ENCODE measurements at places on chromosomes 3 and 15.

GRCh38 chr3:126537730-126538281, 13.9 kb downstream of the CHST13 start:
- DNase-seq = no peak

DNA sequence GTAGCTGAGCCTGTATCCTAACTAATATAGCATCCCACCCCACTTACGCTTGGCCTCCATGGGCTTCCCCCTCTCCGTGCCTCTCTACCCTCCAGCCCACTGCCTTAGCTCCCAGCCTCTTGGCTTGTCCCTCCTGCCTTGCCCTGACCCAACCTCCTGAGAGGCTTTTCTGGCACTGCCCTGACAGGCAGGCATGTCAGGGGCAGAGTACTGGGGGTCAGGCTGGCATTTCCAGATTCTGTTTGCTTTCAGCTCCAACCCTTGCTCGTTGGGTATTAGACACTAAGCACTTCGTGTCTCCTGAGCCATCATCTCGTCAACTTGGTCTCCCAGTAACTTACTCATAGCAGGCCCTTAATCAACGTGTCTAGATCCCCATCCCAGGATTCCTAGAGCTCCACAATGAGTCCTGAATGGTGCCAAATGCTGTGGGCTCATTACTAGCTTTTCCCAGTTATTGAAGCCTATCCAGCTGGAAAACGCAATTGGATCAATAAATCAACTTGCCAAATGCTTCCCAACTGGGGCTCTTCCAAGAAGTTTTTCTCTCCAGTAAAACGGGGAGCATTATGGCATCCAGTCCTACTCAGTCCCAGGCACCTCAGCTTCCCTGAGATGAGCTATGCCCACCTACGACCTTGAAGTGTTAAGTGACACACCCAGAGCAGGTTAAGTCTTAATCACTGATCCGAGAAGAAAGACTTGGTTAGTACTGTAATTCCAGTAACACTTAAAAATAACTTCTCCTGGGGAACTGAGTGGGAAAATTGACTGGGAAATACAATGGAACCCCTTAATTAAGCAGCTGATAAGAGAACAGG, 78.5 kb upstream of the DLG1 start:
- DNase-seq = no peak

GRCh38 chr3:30544812-30545211, 61.6 kb upstream of the TGFBR2 start:
- DNase-seq = no peak

DNA sequence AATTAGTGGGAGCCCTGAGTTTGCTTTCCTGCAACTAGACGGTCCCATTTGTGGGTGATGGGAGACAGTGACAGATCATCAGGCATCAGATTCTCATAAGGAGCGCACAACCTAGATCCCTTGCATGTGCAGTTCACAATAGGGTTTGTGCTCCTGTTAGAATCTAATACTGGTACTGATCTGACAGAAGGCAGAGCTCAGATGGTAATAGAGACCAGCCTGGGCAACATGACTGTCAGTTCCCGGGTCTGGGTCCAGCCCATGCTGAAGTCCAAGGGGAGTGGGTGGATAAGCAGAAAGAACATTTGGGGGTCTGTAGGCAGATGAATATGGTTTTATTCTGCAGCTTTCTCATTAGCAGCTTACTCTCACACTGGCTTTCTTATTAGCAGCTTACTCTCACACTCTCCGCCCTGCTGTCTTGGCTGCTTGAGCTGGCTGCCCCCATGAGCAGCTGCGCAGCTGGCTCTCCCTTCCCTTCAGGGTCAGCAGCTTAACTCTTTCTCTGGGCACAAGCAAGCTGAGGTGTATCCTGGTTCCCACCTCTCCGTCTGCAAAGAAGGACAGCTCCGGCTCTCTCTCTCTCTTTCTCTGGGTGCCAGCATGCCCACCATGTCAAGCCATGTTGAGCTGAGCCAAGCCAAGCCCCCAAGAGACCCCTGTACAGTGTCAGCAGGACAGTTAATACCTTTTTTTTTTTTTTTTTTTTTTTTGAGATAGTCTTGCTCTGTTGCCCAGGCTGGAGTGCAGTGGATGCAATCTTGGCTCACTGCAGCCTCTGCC, 46.5 kb downstream of the KLHDC8B start:
- DNase-seq = no peak

DNA sequence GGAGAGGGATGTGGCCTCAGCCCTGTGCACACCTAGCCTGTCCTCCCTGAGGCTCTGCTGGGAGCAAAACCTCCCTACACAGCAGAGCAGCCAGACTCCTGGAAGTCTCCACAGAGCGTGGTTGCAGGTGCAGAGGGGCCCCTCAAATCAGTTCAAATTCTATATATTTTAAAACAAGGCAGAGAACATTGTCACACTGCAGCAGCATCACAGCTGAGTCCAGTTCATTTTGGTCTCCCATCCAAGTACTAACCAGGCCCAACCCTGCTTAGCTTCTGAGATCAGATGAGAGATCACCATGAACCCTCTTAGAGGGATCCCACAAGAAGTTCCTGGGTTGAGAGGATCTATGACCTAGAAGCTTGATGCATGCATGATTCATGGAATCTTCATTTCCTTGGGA, 331.0 kb upstream of the RGMA start:
- DNase-seq = no peak

All from stimulated activated CD4-positive, alpha-beta T cell treated with anti-CD3 and anti-CD28 coated beads, Interleukin-15, amount 100 ng/mL, for 48 hours (primary cell).